A375 (cell line): ENCODE measurements at places on chromosomes 3 and 15. TPM values are rescaled to one million over a fixed set of nuclear protein-coding genes. Genes with fewer than 3 reads are reported as not detected.

CCDC39 gene
- not detected in 2 replicates for total RNA-seq

CPN2 gene
- total RNA-seq, result not detected in 2 replicates

CD86 gene
- not detected in 2 replicates for total RNA-seq

SPATA12 gene
- 0.29 TPM in 1 of 2 replicates, not detected in the other for total RNA-seq

KBTBD13 gene
- not detected in 2 replicates for total RNA-seq

SLC12A8 gene
- 1.2 and 2.6 TPM in 2 replicates for total RNA-seq

LRRK1 gene
- 5.8 and 8.4 TPM in 2 replicates for total RNA-seq

ULK3 gene
- total RNA-seq, result 31.0 and 35.5 TPM in 2 replicates

PTPRG gene
- 28.0 and 31.0 TPM in 2 replicates for total RNA-seq

ABHD17C gene
- 18.9 and 29.1 TPM in 2 replicates for total RNA-seq

GOLGA6L7 gene
- not detected in 2 replicates for total RNA-seq

MESD gene
- total RNA-seq, result 14.6 and 15.9 TPM in 2 replicates

SLC38A3 gene
- total RNA-seq, result 0.34 and 0.53 TPM in 2 replicates

MESP2 gene
- total RNA-seq, result 0.74 and 0.98 TPM in 2 replicates

CX3CR1 gene
- total RNA-seq, result not detected in 2 replicates

ACTRT3 gene
- total RNA-seq, result 0.72 and 2.0 TPM in 2 replicates

MUSTN1 gene
- total RNA-seq, result not detected in 2 replicates

C3orf22 gene
- total RNA-seq, result not detected in 2 replicates

CACNA2D2 gene
- total RNA-seq, result not detected in 2 replicates

B3GNT5 gene
- 3.1 and 4.4 TPM in 2 replicates for total RNA-seq

WDR82 gene
- total RNA-seq, result 31.2 and 32.3 TPM in 2 replicates

C3orf85 gene
- total RNA-seq, result not detected in 2 replicates

SERINC4 gene
- 0.08 and 0.23 TPM in 2 replicates for total RNA-seq

PPIP5K1 gene
- total RNA-seq, result 7.5 and 26.7 TPM in 2 replicates

DGKG gene
- total RNA-seq, result 5.4 TPM in 2 replicates

PCOLCE2 gene
- total RNA-seq, result 9.6 and 10.8 TPM in 2 replicates

LRTM1 gene
- not detected in 2 replicates for total RNA-seq

TRPM1 gene
- total RNA-seq, result not detected in 2 replicates

GOLGA8T gene
- not detected in 2 replicates for total RNA-seq

STRC gene
- total RNA-seq, result 0.21 TPM in 1 of 2 replicates, not detected in the other

DOCK3 gene
- total RNA-seq, result 0.21 and 0.26 TPM in 2 replicates

BNC1 gene
- total RNA-seq, result 2.3 and 3.1 TPM in 2 replicates

FGD5 gene
- not detected in 2 replicates for total RNA-seq

CLDN18 gene
- not detected in 2 replicates for total RNA-seq

SLC22A13 gene
- total RNA-seq, result 0.26 and 0.29 TPM in 2 replicates

LSM3 gene
- 13.1 and 14.7 TPM in 2 replicates for total RNA-seq

PLA1A gene
- total RNA-seq, result not detected in 2 replicates
